ENCODE measurements at places on chromosomes 1 and 21.

GRCh38 chr1:175129644-175129996 lies 62.0 kb downstream of the TNN start:
- no peak for DNase-seq

DNA sequence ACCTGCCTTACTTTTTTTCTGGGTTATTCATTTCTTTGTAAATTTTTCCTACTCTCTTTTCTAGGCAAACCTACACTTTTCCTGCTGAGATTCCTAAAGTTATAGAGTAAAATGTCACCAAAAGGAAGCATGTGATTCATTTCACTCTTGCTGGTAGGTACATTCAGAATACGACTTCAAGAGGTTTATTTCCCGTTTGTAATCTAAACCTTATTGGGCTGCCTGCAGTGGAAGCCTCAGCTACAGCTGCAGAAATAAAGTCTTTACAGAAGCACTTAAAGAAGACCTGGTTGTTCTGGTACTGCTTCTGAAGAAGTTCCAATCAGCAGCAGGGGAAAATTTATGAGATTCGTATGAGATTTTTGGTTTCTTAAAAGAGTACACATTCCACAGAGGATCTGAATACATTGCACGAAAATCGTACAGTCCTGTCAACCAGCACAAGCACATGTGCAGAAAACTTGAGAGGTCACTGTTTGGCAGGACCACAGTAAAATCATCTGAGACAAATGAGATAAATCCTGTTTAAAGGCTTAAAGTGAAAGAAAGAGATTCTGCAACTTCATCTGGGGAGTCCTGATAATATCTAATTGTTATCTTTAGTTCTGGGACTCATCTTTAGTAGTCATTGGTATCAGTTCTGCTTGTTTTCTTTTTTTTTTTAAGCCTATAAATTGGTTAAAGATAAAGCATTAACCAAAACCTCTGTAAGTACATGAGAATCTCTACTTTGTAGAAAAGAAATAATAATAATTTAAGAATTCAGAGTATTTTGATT lies 109.9 kb upstream of the ADGRL2 start:
- DNase-seq = no peak

GRCh38 chr21:43597052-43597451 lies 62.2 kb downstream of the HSF2BP start:
- DNase-seq = peak; percentile 61

- peak; percentile 92 for DNase-seq
Observed at GRCh38 chr1:209576392-209577197, 6.9 kb upstream of the CAMK1G start.

DNA sequence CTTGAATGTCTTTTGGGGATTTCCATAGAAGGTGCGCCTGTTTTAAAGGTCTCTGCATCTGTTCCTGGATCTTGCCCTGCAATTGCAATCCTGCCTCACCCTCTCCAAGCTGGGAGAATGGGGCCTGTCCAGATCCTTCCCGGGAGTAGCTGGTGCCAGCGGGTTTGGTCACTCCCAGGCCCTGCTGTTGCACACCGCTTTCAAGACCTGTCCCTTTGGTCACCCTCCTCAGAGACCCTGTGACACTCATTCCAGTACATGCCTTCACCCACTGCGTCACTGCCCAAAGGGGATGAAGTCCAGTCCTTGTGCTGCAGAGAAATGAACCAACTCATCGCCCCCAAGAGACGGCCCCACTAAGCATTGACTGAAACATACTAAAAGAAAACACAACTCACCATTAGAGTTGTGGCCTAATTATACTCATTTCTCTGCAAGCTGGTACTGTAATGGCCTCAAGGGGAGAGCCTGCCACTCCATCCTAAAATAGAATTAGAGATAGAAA lies 1.9 kb upstream of the IRF2BP2 start:
- DNase-seq = no peak

- DNase-seq = peak; percentile 85
Observed at GRCh38 chr1:3548156-3548893, 63.0 kb downstream of the MEGF6 start.

DNA sequence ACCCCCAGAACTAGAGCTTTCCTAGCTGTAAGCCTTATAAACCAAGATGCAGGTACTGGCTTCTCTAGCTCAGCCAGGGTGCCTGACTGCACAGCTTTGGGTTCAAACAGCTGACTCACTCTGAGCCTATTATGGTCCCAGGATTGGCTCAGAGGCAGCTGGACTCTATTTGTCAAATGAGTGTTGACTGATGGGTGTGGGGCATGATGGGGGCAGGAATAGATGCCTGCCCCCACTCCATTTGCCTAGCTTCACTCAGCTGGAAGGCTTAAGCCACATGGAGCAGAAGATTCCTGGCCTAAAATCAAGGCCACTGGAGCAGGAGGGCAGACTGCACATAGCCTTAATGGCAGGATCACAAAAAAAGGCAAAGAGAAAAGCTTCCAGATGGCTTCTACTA lies 90.5 kb downstream of the PIK3R3 start:
- DNase-seq = no peak

DNA sequence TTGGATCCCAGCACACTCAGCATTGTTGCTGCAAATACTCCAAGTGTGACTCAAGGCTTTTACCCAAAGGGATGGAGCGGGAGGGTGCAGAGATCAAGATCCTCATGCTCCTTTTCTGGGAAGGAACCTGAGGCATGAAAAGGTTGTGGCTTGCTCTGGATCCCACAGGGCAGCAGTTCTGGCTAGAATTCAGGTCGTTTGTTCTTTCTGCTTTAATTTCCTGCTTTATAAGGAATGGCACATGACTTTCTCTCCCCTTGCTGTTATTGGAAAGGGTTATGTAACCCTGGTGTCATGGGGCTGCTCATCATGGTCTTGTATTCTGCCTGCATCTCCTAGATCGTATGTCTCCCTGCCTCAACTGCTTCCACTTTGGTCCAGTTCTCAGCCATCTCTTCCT lies 101.6 kb downstream of the NOS1AP start:
- no peak for DNase-seq

DNA sequence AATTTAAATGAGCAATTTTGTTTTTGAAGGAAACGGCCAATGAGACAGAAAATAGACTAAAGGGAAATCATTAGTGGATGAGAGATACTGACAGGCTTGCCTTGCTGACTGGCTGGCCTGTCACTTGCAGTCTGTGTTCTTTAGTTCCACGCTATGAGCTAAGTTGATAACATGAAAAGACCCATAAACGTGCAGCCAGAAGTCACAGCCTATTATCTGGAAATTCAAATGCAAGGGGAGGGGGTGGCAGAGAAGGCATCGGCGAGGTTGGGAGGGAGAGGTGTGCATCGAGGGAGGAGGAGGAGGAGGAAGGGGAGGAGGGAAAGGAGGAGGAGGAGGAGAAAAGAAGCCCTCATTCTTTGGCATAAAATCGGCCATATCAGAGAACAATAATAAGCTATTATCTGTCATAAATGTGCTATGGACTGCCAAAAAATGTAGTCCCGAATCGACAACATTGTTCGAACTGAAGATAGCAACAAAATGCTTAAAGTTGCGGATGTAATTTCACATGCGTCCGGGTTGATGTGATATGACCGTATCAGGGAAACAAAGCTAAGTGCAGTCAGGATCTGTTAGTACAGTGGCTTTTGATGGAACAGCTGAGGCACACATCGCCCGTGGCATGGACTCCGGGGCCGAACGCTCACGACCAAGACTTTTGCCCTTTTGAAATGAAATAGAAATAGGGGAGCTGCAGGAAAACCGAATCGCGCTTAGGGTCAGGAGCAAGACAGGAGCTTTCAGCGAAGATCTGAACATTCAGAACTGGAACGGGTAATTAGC lies 11.6 kb upstream of the BARHL2 start:
- no peak for DNase-seq

GRCh38 chr1:83999316-83999819 lies 436 bp upstream of the TTLL7 start:
- peak; percentile 76 for DNase-seq

- no peak for DNase-seq
Observed at GRCh38 chr1:9909234-9910046, 629 bp downstream of the CTNNBIP1 start.

DNA sequence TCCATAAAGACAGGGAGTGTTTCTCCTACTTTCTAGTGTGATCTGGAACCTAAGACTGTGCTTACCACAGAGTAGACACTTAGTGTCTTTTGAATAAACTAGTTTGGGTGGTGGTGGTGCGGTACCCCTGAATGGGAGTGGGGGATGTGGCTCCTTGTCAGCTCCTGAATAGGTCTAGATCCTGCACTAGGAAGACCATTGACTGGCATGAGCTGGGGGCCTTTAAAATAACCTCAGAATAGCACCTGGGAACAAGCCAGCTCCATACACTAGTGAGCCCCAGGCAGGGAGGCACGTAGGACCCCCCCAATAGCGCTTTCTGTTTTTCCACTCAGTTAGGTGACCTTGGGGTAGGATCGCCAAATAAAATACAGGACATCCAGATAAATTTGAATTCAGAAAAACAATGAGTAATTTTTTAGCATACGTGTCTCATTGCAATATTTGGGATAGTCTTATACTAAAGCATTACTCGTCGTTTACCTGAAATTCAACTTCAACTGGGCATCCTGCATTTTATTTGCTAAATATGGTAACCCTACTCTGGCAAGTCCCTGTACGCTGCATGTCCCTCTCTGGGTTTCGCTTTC lies 45.6 kb downstream of the AZIN2 start:
- no peak for DNase-seq

DNA sequence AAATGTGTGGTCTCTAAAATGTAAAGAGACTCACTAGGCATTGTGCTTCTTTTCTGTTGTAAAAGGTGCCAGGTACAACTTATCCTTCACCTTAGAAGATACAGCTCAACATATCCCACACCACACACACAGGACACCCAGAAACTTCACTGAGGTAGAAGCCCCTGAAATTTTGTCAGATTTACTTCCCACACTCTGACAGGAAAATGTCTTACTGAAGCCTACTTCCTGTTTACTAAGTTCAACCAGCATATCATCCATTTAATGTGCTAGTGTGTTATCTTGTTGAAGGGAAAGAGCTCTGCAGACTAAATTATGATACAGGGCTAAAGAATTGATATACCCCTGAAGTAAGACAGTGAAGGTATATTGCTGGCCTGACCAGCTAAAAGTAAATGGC lies 39.9 kb upstream of the INSL5 start:
- DNase-seq = no peak

DNA sequence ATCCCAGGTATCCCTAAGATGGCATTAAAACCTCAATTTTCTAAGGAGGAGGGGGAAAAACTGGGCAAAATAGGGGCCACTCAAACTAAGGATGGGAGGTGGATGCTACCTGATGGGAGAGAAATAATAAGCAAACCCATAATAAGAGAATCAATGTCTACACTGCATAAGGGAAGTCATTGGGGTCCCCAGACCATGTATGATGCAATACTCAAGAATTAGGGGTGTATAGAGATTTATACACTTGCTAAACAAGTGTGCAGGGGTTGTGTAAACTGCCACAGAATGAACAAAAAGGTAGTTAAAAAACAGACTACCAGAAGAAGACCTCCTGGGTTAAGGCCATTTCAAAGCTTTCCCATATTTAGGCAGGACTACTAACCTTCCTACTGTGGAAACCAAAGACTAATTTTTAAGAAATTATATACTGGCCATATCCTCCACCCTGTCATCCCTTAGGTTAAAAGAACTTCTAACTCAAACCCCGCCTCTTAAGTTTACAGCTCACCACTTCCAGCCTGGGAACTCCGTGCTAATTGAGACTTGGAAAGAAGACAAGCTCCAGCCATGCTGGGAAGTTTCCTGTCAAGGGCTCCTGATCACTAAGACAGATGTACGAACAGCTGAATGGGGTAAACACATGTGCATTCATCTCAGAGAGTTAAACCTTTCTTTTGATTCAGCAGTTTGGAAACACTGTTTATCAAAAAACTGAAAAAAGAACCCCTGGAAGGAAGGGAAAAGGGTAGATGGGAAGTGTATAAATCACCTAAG lies 64.4 kb upstream of the TLR5 start:
- DNase-seq = peak; percentile 49

DNA sequence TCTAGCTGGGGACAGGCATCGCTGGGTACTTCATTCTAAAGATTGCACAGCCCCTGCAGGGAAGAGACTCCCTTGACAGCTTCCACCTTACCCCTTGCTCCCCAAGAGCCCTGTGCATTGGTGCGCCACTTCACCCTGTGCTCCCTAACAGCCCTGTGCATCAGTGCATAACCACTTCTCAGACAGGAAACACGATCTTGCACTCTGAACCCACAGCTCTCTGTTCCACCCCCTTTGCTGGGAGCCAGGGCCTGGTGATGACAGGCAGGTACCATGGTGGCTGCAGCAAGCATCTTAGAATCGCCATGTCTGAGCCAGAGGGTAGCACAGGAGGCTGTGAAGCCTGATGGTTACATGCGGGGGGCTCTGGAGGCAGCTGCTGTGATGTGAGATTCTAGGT lies 5.0 kb downstream of the ALPL start:
- DNase-seq = no peak

DNA sequence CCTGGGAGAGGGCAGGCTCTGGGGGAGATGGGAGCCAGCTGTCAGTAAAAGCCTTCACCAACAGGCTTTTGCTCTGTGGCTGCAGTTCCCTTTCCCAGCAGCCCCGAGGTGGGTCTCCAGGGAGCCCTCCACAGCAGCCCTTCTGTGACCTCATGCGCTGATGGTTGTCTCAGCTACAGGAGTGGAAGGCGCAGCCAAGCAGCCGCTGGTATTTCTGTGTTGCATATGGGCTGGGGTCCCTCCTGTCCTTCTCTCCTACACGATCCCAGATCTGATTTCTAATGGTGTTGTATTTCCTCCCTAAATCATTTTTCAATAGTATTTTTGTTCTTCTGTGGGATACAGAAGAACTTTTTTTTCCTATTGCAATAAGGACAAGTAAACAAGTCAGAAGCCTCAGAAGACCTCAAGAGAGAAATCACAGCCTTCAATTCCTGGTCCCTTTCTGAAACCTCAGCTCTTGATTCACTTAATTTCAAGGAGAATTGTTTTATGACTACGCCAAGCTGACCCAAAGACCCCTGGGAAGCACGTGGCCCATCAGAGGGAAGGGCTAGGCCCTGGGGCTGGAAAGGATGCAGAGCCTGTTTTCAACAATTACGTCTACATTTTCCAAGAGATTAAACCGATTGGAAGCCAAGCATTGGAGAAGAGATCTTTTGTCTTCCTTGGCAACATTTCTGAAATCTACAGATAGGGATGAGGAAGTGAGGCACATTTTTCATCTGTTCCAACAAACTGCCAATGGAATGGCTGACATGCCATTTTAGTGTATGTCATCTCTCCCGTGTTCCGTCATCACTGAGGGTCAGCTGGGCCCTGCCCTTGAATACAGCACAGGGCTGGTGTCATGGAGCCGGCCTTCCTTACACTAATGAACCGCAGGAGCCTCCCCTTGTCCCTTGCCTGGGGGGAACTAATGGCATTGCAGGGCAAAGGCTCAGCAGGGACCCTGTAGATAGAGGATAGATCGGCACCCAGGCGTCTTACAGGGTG lies 42.0 kb upstream of the SCCPDH start:
- no peak for DNase-seq

GRCh38 chr21:34011660-34012059 lies 61.7 kb upstream of the MRPS6 start:
- no peak for DNase-seq

GRCh38 chr21:24050231-24050630 lies 1557.0 kb downstream of the MRPL39 start:
- DNase-seq = no peak

GRCh38 chr1:159562680-159563079 lies 24.9 kb upstream of the APCS start:
- no peak for DNase-seq
